Lung (tissue), 17 donors: ENCODE measurements at places on chromosomes 4 and X. TPM values are rescaled to one million over a fixed set of nuclear protein-coding genes. Genes with fewer than 3 reads are reported as not detected.

The EDA gene
- polyA plus RNA-seq = 1.5 TPM

The TMPRSS11A gene
- polyA plus RNA-seq = not detected

GRCh38 chr4:17562157-17562556, 14.8 kb upstream of the LAP3 start:
- no peaks in the 10 kb centered on the region for H3K4me1 ChIP-seq
- no peaks in the 10 kb centered on the region for H3K27me3 ChIP-seq
- no peak overlapping the region for H3K4me3 ChIP-seq
- H3K36me3 ChIP-seq = no peaks in the 10 kb centered on the region
- DNase-seq = no peak

DNA sequence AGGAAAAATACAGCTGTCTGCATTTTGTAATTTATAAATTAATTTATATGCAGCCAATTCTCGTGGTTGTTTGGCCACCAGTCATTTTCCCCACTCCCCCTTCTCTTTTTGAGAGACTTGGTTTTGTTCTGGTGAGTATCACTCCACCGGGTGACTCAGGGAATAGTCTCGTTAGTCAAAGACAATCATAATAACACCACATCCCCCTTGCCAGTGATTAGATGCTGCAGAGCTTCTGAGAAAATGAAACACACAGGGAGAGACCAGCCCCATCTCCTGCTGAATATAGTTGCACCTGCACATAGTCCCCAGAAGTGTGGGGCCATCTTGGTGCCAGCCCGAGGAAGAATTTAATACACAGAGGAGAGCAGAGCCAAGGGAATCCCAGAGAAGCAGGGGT, 8.0 kb upstream of the FNIP2 start:
- H3K4me1 ChIP-seq = no peaks in the 10 kb centered on the region
- H3K36me3 ChIP-seq = no peaks in the 10 kb centered on the region
- DNase-seq = no peak
